ENCODE measurements at places on chromosomes 1 and 21.

DNA sequence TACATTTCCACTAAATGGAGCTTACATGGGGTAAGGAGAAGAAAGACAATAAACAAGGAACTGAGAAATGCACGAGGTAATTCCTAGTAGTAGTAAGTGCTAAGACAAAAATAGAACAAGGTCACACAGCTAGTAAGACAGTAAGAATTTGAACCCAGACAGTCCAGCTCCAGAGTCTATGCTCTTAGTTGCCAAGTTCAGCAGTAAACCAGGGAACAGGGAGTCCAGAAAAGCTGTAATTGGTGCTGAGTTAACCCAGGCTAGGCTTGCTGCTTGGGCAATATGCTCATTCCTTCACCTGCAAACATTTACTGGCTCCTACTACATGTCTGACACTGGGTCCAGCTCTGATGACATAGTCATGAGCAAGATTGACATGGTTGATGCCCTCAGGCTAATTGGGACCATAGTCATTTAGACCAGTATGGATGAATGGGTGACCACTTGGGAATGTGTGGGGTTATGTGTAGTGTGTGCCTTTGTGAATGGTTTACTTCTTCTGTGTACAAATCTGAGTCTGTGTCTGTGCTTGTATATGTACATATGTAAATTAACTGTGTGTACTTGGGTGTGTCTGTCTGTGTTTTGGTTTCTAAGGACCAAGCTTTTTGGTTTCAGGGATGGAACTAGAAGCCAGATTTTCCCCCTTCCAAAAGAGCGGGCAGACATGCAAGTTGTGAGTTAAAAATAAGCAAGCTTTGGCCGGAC is 2.0 kb downstream of the GPX7 start:
- DNase-seq, result no peak

- no peak for DNase-seq
These were observed 47.2 kb downstream of the SLC19A1 start for GRCh38 chr21:45494851-45495680.

GRCh38 chr1:34721646-34722355 is 33.0 kb upstream of the GJB5 start:
- no peak for DNase-seq

DNA sequence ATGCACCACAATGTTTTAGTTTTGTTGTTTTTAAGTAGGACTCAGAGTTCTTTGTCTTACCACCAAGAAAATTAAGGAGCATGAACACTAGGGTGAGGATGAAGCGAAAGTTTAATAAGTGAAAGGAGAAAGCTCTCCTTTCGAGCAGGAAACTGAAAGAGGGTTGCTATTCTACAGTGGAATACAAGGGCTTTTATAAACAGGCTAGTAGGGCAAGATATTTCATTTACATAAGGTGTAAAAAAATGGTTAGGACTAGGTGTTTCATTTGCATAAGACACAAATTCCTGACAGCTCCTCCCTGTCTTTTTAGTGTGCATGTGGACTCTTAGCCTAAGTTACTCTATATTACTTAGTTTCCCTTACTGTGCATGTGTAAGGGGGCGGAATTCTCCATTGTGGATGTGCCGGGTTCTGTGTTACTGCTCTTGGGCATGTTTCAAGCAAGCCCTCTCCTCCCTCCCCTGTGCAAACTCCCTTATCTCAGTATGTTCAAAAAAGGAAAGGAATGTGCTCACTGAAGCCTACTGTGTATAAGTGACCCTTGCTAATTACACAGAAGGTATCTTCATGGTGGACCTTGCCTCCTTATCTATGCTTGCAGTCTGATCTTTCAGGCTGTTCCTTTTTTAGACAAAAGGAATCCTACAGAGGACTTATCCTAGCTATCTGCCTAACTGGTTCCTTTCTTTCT is 7.3 kb downstream of the TSHB start:
- DNase-seq, result no peak

GRCh38 chr21:16741141-16741665 is 771.6 kb upstream of the CXADR start:
- DNase-seq, result no peak

DNA sequence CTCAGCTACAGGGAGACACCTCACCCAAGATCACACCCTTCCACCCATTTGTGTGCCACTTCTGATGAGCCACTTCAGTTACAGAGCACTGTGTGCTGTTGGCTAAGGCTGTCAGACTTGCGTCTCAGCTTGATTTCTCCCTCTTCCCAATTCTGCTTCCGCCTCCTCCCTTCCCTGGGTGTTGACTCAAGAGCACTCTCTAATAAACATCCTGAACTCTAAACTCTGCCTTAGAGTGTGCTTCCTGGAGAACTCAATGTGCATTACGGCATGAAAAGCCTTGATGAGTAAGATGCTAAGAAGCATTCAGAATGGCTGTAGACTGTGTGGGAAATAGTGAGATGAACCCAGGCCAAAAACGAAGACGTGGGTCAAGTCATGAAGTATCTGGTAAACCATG is 54.9 kb upstream of the S1PR1 start:
- DNase-seq, result no peak

- no peak for DNase-seq
These were observed 122.8 kb upstream of the RAB4A start for GRCh38 chr1:229148041-229148671.

DNA sequence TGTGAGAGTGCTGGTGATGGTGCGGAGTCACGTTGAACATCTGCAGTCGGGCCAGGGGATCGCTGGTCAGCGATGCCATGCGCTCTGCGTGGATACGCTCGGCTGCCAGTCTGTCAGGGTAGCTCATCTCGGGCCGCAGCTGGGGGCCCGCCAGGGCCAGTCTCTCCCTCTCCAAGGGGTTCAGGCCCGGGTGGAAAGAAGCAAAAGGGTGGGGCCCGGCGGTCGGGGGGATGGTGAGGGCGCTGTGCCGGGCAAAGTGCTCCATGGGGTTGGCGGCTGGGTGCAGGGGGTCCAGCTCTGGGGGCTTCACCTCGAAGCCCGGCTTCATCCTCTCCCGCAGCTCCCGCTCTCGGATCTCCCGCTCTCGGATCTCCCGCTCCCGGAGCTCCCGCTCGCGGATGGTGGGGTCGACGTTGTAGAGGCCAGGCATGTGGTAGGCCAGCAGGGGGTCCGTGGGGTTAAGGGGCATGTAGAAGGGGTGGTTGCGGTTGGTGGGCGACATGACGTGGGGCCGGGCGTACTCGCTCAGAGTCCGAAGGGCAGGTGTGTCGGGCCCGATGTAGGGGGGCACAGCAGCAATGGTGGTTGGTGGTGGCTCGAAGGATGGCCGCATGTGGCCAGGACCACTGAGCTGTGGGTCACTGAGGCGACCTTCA is 40.5 kb downstream of the SLC45A1 start:
- DNase-seq, result no peak

DNA sequence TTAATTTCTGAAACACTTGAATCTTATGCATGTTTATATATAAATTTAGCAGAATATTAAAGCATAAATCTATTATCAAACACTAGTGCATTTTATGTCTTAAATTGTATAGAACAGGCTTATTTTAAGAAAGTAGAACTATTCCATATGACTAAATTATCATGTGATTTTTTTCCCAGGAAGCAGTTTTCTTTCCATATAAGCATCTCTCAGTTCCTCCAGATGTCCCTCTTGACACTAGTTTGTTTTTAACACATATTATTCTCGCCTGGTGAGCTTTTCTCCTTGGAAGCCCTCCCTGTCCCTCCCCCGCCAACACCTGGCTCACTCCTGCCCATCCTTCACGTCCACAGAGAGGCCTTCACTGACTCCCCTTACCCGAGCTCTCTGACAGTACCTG is 48.3 kb upstream of the BCAR3 start:
- DNase-seq, result no peak

GRCh38 chr1:32249831-32250525 is 1.1 kb upstream of the LCK start:
- DNase-seq, result peak; percentile 71

DNA sequence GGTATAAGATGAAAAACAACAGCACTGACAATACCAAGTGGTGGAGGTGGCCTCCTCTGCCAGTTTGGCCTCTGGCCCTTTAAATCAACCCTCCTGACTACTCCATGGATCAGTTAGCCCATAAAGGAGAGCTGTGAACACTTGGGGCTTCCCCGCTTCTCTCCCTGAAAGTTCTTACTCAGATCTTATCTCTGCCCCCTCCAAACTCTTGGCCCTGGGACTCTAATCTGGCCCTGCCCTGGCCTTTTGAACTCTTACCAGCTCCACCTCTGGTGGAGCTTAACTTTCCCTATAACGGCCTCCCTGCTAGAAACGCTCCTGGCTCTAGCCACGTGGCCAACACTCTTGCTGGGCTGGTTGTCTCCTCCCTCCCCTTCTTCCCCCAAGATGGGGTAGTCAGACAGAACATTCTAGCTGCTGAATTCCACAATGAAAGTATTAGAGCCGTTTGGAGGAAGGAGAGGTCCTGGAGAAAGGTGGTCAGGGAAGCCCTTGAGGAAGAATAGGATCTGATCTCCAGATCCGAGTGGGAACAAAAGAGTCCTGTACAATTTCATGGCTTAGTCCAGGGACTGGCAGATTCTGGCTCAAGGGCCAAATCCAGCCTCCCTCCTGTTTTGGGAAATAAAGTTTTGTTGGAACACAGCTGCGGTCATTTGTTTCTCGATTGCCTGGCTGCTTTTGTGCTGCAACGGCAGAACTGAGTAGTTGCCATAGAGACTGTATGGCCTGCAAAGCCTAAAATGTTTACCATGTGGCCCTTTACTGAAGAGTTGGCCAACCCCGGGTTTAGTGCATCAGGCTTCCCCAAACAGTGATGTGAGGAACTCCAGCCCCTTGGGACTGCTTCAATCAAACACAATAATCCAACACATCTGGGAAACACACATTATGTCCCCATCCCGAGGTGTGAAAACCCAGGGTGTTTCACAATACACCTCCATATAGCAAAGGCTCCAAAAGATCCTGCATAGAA is 9.5 kb upstream of the PIGR start:
- DNase-seq, result no peak

DNA sequence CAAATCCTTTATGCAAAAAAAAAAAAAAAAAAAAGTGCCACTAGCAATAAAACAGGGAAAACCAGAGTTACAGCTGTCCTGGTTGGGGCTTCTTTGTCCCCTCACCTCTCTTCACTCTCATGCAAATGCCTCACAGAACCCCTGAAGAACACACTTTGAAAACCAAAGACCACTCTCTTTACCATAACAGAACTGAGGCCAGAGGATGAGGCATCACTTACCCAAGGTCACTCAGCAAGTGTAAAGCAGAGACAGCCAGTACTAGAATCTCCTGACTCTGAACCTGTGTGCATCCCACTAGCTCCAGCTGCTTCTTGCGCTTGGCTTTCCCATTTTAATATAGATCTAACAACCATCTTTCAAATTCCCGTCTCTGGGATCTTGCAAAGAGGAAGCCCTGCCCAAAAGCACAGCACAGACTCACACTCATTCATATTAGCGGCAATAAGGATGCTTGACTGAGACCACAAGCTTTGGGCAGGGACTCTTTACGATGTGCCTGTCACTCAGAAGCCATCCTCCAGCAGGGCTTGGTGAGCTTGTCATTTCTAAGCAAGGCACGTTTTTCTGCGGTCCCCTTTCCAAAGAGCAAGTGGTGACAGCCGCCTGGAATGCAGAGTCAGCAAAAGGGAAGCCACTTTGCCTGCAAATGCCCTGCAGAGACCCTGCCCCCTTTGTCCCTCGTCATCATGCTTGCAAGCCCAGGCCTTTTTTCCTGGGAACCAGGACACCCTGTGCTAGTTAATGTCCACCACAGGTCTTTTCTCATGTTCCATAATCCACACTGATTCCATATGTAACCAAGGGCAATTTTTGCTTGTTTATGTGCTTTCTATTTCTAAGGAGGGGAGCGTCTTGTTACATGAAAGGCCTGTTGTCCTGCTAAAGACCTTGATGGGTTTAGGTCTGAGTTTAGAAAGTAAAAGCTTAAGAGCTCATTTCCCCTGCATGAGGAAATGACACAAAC is 76.5 kb upstream of the NFIA start:
- DNase-seq, result no peak

DNA sequence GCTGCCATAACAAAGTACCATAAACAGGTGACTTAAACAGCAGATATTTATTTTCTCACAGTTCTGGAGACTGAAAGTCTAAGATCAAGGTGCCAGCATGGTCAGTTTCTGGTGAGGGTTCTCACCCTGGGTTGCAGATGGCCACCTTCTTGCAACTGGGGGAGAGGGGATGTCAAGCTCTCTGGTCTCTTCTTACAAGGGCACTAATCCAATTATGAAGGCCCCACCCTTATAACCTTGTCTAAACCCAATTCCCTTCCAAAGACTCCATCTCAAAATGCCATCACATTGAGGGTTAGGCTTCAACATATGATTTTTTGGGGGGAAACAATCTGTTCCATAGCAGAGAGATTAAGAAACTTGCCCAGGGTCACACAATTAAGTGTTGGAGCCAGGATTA is 24.8 kb upstream of the ANGPTL3 start:
- DNase-seq, result no peak

GRCh38 chr1:221157026-221157761 is 278.0 kb downstream of the HLX start:
- DNase-seq, result no peak

GRCh38 chr1:156241926-156242325 is at the start of gene BGLAP:
BGLAP (plus strand) TSS chr1:156242184; CDS start chr1:156242232, 48 bp downstream.
- DNase-seq, result no peak

DNA sequence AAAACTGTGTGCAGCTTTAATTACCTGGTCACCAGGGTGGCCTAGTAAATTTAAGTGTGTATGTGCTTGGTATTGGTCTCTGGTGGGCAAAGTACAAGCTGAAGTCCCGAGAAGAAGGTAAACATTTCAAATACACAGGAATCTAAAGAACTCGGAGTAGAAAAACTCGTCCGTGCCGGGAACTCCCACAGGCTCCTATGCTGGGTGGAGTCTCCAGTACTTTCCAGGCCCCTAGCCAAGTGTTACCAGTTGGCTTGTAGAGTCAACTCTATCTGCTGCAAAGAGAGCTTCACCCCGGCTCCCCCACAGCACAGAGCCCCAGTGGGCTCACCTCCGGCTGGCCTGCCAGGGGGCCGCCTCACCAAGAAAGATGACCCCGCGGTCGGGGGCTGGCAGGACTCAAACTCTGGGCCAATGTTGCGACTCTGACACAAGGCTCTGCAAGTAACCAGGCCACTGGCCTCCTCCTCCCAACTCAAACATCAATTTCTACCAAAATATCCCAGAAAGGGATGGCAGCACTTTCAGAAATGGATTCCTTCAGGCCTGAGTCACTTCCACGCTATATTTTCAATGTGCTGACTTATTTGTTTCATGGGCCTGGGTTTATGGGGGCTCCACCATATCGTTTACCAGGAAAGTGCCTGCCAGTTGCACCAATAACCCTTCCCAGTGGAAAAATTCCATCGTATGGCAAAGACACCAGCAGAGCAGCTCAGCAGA is 73.9 kb downstream of the SLC66A1 start:
- no peak for DNase-seq

Data from stimulated activated CD8-positive, alpha-beta memory T cell treated with anti-CD3 and anti-CD28 coated beads, Interleukin-15, amount 100 ng/mL, for 4 hours (primary cell).